ENCODE measurements at places on chromosomes 11 and 22. TPM values are rescaled to one million over a fixed set of nuclear protein-coding genes. Genes with fewer than 3 reads are reported as not detected.
A peak's percentile ranks its signal among the peaks of the same experiment; 100 is the strongest.

DNA sequence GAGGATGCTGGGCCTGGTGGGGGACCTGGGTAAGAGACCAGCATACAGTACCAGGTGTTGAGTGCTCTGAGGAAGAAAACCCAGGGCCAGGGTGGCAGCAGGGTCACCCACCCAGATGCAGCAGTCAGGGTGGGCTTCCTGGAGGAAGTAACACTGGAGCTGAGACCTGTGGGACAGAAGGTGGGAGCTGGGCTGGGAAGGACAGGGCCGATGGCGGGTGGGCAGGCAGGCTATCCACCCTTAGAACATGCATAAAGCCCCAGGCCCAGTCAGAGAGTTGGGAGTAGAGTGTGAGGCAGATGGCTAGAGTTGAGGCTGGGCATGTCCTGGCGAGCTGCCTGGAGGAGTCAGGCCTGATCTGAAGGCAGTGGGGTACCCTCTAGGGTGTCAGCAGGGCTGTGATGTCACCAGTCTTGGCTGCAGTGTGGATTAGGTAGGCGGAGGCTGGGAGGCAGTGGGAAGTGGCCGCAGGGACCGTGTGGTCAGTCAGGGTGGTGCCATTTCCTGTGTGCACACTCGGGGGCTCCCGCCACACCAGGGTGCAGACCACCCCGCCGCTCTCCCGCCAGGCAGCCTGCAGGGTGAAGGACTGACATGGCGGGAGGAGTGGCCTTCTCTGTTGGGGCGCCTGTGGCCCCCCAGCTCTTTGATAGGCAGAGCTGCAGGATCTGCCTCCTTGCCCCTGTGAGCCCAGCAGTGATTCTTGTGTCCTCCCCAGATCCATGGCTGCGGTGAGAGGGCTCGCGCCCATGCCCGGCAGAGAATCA, 35.3 kb downstream of the IGHMBP2 start:
- no peaks in the 10 kb centered on the region for H3K4me1 ChIP-seq
- H3K4me3 ChIP-seq = no peak overlapping the region
- H3K27ac ChIP-seq = no peak overlapping the region
- peaks cover 5% of the 10 kb centered on the region for H3K36me3 ChIP-seq
- no peak for DNase-seq

DNA sequence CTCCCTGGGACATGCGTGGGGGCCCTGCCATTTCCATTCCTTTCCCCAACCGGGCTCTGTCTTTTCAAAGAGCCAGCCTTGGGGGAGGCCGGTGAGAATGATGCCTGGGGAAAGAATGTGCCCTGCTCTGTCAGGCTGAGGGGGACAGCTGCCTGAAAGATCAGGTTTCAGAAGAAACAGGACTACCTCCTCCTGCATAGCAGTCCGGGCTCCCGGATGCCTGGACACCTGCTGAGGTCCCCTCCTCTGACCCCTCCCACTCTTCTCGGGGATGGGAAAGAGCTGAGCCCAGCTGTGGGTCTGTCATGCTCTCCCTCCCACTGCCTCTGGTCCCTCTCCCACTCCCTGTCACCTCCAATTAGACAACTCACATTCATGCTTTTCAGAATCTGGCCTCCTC, 41.8 kb upstream of the CDON start:
- no peaks in the 10 kb centered on the region for H3K27me3 ChIP-seq
- no peak for DNase-seq
- no peak overlapping the region for H3K4me3 ChIP-seq
- no peak overlapping the region for H3K27ac ChIP-seq
- H3K36me3 ChIP-seq = no peaks in the 10 kb centered on the region

- no peak overlapping the region for H3K27ac ChIP-seq
- DNase-seq = no peak
- no peaks in the 10 kb centered on the region for H3K36me3 ChIP-seq
- no peaks in the 10 kb centered on the region for H3K27me3 ChIP-seq
Observed at GRCh38 chr11:1297011-1297575, 12.3 kb downstream of the TOLLIP start.

Gene SOX6
- total RNA-seq = 0.36 TPM

Gene PHF21B
- 1.1 TPM for total RNA-seq

GRCh38 chr11:94330789-94331188, 26.4 kb downstream of the IZUMO1R start:
- H3K36me3 ChIP-seq = no peaks in the 10 kb centered on the region
- no peak for DNase-seq
- no peak overlapping the region for H3K27ac ChIP-seq

GRCh38 chr22:43828998-43829782, 17.1 kb upstream of the EFCAB6 start:
- H3K36me3 ChIP-seq = no peaks in the 10 kb centered on the region
- peaks cover 9% of the 10 kb centered on the region for H3K27me3 ChIP-seq
- H3K27ac ChIP-seq = no peak overlapping the region
- no peaks in the 10 kb centered on the region for H3K4me1 ChIP-seq

GRCh38 chr11:43012606-43013005, 299.2 kb upstream of the API5 start:
- DNase-seq = no peak
- no peak overlapping the region for H3K4me3 ChIP-seq
- H3K27me3 ChIP-seq = no peaks in the 10 kb centered on the region
- H3K4me1 ChIP-seq = no peaks in the 10 kb centered on the region
- H3K36me3 ChIP-seq = no peaks in the 10 kb centered on the region
- no peak overlapping the region for H3K27ac ChIP-seq

Gene FREY1
- 0.43 TPM for total RNA-seq

Gene PARVG
- total RNA-seq = 76.9 TPM

- H3K27ac ChIP-seq = peak overlapping the region; percentile 62
- no peak overlapping the region for H3K4me3 ChIP-seq
- no peak for DNase-seq
- H3K4me1 ChIP-seq = peaks cover 53% of the 10 kb centered on the region
- peaks cover 45% of the 10 kb centered on the region for H3K36me3 ChIP-seq
Observed at GRCh38 chr11:204587-205109, 2.6 kb downstream of the BET1L start.

Gene A4GALT
- 0.38 TPM for total RNA-seq

Gene OR52A1
- not detected for total RNA-seq

GRCh38 chr22:48520884-48521588, 1306.6 kb downstream of the BRD1 start:
- DNase-seq = no peak
- H3K27me3 ChIP-seq = no peaks in the 10 kb centered on the region
- H3K4me3 ChIP-seq = no peak overlapping the region
- H3K4me1 ChIP-seq = no peaks in the 10 kb centered on the region
- no peak overlapping the region for H3K27ac ChIP-seq

Gene P2RY6
- total RNA-seq = not detected

DNA sequence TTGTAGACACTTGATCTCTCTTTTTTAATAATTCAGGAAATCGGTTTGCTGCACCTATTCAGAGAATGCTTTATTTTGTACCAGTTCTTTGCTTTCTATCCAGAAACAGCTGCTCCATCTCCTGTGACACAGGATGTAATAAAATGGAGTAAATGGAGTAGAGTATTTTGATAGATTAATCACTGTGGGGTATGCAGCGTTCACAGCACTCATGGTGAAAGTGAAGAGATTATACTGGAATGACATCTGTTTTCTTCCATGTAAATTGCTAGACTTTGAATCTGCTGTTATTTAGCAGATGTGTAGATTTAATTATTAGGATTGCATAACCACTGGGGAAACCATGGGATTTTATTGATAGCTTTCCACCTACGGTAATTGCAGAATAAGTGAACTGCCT, 227.3 kb upstream of the ARHGAP42 start:
- no peak overlapping the region for H3K4me3 ChIP-seq
- H3K4me1 ChIP-seq = no peaks in the 10 kb centered on the region
- no peaks in the 10 kb centered on the region for H3K36me3 ChIP-seq
- DNase-seq = no peak
- no peak overlapping the region for H3K27ac ChIP-seq

Gene CDHR5
- total RNA-seq = not detected

Gene KRTAP5-7
- total RNA-seq = not detected

- H3K27ac ChIP-seq = no peak overlapping the region
- no peaks in the 10 kb centered on the region for H3K4me1 ChIP-seq
- H3K4me3 ChIP-seq = no peak overlapping the region
- peaks cover 35% of the 10 kb centered on the region for H3K36me3 ChIP-seq
- H3K27me3 ChIP-seq = no peaks in the 10 kb centered on the region
- DNase-seq = no peak
Observed at GRCh38 chr11:20429216-20429615, 41.7 kb downstream of the PRMT3 start.

Gene APOL4
- total RNA-seq = 0.18 TPM

Gene KIAA1671
- total RNA-seq = 6.5 TPM

DNA sequence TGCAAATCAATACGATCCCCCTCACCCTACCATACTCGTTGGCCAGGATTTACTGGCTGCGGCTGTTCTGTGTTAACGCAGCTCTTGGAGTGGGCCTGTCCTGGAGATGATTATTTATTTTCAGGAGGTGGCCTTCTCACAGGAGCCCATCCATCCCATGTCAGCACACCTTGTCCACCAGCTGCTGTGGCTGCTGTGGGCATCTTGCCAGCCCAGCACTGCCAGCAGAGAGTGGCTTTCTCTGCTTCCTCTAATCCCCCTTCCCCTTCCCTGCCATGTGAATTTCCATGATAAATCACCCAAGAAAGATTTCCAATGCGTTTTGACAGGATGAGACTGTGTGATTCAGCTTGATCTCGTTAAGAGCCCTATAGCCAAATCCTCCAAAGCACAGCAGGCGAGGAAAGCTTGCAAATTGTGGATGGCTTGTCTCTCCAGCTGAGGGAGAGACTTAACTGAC, 309.1 kb upstream of the C11orf87 start:
- DNase-seq = no peak
- H3K27me3 ChIP-seq = peaks cover 2% of the 10 kb centered on the region
- H3K27ac ChIP-seq = no peak overlapping the region
- no peaks in the 10 kb centered on the region for H3K36me3 ChIP-seq
- no peak overlapping the region for H3K4me3 ChIP-seq

Gene UCP3
- 2.2 TPM for total RNA-seq

Gene PGA5
- total RNA-seq = not detected

Gene TRIM48
- not detected for total RNA-seq

Gene TTC36
- 0.36 TPM for total RNA-seq

Gene RIMBP3C
- 0.20 TPM for total RNA-seq

Gene BIRC3
- total RNA-seq = 108 TPM

Gene UBQLN3
- not detected for total RNA-seq

GRCh38 chr11:69002570-69003231, 10.3 kb downstream of the MRGPRF start:
- peaks cover 3% of the 10 kb centered on the region for H3K27me3 ChIP-seq
- no peaks in the 10 kb centered on the region for H3K36me3 ChIP-seq
- H3K27ac ChIP-seq = no peak overlapping the region
- H3K4me1 ChIP-seq = no peaks in the 10 kb centered on the region
- DNase-seq = no peak

GRCh38 chr11:123581651-123582399, 72.6 kb downstream of the SCN3B start:
- no peaks in the 10 kb centered on the region for H3K27me3 ChIP-seq
- no peak overlapping the region for H3K4me3 ChIP-seq
- H3K4me1 ChIP-seq = no peaks in the 10 kb centered on the region
- DNase-seq = no peak
- H3K36me3 ChIP-seq = no peaks in the 10 kb centered on the region

Gene SH3BP1
- 128 TPM for total RNA-seq

- peaks cover 5% of the 10 kb centered on the region for H3K27me3 ChIP-seq
- no peak overlapping the region for H3K27ac ChIP-seq
Observed at GRCh38 chr11:15942936-15943335, 413.4 kb downstream of the SOX6 start.

DNA sequence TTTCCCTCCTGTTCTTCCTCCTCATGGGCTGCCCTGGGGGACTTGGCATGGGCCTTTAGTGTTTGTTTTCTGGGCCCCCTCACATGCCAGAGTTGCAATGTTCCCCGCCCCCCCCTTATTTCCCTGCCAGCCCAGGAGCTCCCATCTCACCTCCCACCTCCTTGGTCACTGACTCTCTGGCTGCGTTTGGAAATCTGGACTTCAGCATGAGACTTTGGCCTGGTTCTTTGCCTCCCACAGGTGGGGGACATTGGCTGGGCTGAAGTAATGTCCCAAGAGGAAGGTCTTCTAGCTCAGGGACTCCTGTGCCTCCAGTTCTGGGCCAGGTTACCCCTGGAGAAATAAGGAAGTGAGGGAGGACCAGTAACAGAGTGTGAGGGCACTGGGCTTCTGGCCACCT, 7.0 kb downstream of the MTFP1 start:
- H3K4me3 ChIP-seq = no peak overlapping the region
- no peaks in the 10 kb centered on the region for H3K27me3 ChIP-seq
- peaks cover 40% of the 10 kb centered on the region for H3K36me3 ChIP-seq
- H3K27ac ChIP-seq = no peak overlapping the region
- H3K4me1 ChIP-seq = peaks cover 33% of the 10 kb centered on the region
- DNase-seq = no peak

GRCh38 chr11:19511413-19512183, 201.0 kb upstream of the NAV2 start:
- H3K27me3 ChIP-seq = peaks cover 18% of the 10 kb centered on the region
- H3K36me3 ChIP-seq = no peaks in the 10 kb centered on the region

Gene POU2F3
- total RNA-seq = not detected

Gene CBLIF
- not detected for total RNA-seq

Gene OR5B21
- total RNA-seq = not detected

GRCh38 chr11:32594272-32594671, 10.6 kb downstream of the EIF3M start:
- no peak overlapping the region for H3K4me3 ChIP-seq
- no peaks in the 10 kb centered on the region for H3K27me3 ChIP-seq
- no peak for DNase-seq

DNA sequence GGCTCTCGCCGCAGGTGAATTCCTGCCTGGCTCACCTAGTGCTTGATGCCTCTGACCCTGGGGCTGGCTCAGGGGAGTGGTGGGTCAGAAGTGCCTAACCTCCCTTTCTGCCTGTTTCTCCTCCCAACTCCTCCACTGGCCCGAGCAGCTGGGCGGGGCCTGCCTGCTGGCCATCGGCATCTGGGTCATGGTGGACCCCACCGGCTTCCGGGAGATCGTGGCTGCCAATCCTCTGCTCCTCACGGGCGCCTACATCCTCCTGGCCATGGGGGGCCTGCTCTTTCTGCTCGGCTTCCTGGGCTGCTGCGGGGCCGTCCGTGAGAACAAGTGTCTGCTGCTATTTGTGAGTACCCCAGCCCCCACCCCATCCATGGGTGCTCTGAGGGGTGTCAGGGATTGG, 41.1 kb downstream of the TP53I11 start:
- H3K27ac ChIP-seq = no peak overlapping the region
- H3K4me1 ChIP-seq = peaks cover 4% of the 10 kb centered on the region
- H3K36me3 ChIP-seq = no peaks in the 10 kb centered on the region
- no peak for DNase-seq

DNA sequence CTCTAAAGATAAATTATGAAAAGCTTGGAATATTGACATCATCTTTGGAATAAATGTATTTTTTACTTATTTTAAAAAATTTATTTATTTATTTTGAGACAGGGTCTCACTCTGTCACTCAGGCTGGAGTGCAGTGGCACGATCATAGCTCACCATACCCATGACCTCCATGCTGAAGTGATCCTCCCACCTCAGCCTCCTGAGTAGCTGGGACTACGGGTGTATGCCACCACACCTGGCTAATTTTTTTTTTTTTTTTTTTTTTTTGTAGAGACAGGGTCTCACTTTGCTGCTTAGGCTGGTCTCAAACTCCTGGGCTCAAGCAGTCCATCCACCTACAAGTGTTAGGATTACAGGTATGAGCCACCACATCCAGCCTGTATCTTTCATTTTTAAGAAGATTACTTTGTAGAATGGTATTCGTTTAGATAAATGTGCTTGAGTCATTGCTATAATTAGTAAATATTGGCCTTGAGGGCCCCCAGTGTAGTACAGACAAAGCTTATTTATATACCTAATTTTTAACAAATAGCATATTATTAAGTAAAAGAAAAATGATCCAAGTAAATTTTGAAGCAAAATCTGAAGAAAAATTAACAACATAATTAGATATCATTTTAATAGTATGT, 8.5 kb downstream of the SWAP70 start:
- H3K27ac ChIP-seq = no peak overlapping the region
- DNase-seq = peak; percentile 17
- no peaks in the 10 kb centered on the region for H3K4me1 ChIP-seq
- H3K4me3 ChIP-seq = no peak overlapping the region

Gene SLC25A45
- total RNA-seq = 12.8 TPM
